ENCODE measurements at places on chromosomes 7 and 10.

DNA sequence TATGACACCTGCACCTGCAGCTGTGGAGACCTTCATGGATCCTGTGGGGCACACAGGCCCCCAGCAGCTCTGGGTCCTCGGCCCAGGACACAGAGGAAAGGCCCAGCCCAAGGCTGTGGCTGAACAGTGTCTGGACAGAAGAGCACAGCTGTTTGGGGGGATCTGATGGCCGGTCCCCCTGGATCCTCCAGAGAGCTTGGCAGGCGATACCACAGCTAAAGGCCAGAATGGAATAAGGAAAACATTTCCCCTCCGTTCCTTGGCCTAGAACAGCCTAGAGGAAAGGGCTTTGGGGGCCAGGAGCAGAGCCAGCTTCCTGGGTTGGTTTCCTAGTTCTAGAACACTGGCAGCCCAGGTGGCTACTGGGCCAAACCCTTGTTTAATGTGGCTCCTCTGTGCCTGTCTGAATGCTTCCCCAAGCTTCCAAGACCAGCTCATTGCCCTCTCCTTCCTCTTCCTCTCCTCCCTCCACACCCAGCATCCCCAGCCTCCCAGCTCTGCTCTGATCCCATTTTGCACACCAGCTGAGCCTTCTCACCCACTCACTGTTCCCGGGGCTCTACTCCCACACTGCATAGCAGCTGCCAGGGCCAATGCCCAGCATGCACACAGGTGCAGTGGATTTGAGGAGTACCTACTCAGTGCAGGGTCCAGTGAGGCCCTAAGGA, 46.9 kb downstream of the GPAM start:
- no peak for DNase-seq

GRCh38 chr10:71419750-71420149, 23.0 kb downstream of the CDH23 start:
- DNase-seq: no peak

GRCh38 chr7:67654642-67655041, 658.0 kb downstream of the TYW1 start:
- no peak for DNase-seq

DNA sequence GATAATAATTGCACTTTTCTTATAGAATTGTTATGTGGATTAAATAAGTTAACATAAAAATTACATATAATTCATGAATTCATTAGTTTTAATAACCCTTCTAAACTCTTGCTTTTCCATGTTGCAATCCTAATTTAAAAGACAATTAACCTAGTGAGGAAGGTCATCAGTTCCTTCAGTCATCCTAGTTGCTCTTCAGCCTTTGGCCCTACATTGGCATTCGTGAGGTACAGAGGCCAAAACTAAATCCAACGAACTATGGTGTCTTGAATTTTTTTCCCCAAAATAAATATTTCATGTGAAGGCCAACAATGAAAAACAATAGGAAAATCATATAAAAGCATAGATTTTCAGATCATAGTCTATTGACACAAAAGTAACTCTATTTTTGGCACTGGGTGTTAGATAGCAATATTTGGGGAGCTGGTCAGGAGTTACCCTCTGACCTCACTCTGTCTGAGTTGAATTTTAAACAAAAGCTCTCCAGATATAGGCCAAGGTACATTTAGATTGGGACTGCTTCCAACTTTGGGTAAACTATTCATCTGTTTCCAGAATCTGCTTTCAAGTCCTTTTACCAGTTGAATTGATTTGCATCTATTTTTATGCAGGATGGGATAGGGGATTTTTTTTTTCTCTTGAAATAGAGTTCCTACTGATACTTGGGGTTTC, 104.5 kb downstream of the SEM1 start:
- DNase-seq: no peak

DNA sequence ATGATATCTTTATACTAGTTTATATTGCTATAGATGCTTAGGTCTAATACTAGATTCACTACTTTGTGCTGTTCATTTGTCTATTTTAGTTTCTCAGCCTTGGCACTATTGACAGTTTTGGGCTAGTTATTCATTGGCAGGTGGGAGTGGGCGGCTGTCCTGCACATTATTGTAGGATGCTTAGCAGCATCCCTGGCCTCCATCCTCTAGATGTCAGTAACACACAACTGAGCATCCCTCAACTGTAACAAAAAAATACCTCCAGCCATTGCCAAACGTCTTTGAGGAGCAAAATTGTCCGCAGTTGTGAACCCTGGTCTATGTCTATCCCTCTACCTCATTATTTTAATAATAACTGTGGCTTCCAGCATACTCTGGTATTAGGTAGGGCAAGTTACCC, 34.4 kb upstream of the PNLIP start:
- no peak for DNase-seq

GRCh38 chr10:79298403-79299244, 48.6 kb upstream of the PPIF start:
- DNase-seq: peak; percentile 70

DNA sequence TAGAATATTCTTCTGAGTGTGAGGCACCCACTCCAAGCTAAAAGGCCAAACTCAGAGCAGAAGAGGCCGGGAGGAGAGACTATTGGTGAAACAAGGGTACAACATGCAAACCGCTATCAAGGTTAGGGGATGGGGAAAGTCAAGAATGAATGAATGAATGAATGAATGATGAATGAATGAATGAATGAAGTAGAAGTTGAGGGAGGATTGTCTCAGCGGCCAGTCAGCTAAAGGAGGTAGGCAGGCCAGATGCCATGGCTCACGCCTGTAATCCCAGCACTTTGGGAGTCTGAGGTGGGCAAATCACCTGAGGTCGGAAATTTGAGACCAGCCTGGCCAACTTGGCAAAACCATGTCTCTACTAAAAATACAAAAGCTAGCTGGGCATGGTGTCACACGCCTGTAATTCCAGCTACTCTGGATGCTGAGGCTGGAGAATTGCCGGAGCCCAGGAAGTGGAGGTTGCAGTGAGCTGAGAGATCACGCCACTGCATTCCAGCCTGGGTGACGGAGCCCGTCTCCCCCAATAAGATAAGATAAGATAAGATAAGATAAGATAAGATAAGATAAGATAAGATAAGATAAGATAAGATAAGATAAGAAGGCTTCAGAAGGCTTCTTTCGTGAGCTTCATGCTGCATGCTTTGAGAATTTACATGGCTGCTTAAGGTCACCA, 250.8 kb downstream of the CCDC3 start:
- DNase-seq: no peak

GRCh38 chr7:1253681-1254181, 21.1 kb downstream of the UNCX start:
- no peak for DNase-seq

Measured in brain pericyte (primary cell).